ENCODE measurements at places on chromosomes 2 and 18. TPM values are rescaled to one million over a fixed set of nuclear protein-coding genes. Genes with fewer than 3 reads are reported as not detected.

DNA sequence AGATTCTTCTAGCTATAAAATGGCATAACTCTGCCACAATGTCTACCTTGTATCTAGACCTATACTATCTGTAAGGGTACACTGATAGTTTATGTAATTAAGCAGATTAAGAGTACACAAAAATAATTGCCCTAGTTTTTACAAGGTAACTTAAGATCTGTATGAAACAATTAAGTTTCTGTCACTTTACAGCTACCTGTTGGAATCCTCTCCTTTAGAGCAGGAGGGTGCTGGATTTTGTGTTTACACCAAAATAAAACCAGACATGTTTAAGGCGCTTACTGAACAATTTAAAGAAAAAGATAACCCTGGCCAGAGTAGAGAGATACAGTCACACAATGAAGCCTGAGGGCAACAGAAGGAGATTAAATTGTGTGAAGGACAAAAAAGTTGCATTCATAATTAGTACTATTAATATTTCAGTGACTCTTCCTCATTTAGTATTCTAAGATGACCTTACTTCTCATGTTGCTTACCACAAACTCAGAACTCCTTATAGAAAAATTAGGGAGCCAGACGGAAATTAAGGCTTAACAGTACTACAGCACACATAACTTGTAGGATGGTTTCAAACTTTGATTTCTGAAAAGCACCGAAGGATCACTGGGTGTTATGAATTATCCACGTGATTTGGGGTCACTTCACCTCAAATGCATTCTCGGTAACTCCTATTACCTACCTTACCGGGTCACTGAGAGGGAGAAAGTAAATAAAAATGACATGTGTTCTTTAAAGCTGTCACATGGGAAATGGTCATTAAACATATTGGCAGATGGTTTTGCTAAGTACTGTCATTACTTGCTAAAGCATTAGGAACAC is 1.0 kb downstream of the DARS1 start:
- peak overlapping the region; percentile 98 for H3K4me3 ChIP-seq
- peaks cover 47% of the 10 kb centered on the region for H3K4me1 ChIP-seq
- no peaks in the 10 kb centered on the region for H3K27me3 ChIP-seq
- H3K27ac ChIP-seq, result peak overlapping the region; percentile 100
- DNase-seq, result no peak

DNA sequence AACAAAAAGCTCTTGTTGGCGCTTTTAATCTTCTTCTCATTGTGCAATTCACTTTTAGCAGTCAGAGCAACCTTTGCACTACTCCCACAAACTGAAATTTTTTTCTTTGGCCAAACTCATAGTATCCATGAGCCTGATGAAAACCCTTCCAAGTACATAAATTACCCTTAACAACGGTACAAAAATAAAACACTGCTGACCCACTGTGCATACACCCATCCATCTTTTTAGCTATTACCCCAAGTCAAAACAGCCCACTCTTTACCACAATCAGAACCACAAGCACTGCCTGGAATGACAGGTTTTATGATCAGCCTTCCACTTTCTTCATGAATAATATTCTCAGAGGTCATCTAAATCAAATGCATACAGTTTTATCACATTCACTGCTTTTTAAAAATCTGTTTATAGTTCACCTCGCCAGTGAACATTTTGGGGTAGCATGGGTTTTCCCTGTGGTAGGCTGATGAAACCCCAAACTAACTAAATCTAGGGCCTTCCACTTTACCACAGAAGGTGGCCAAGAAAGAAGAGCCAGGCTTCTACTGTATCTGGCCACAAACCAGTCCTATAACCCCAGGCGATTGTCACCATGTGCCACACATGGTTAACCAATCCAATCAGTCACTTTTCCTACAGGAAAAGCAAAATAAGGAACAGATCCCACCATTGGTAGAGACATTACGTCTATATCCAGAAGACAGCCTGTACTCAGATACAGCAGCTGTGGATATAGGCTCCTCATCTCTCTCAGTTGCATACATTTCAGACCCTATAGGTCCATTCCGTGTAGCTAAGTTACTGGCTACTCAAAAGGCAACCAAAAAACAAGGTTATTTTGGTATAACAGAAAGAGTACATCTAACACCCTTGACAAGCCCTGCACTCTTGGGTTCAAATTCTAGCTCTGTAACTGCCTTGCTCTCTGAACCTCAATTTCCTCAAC is 171.3 kb downstream of the THADA start:
- H3K27ac ChIP-seq, result peak overlapping the region; percentile 28
- DNase-seq, result no peak
- H3K36me3 ChIP-seq, result peaks cover 31% of the 10 kb centered on the region
- H3K4me3 ChIP-seq, result no peak overlapping the region
- H3K27me3 ChIP-seq, result no peaks in the 10 kb centered on the region

DNA sequence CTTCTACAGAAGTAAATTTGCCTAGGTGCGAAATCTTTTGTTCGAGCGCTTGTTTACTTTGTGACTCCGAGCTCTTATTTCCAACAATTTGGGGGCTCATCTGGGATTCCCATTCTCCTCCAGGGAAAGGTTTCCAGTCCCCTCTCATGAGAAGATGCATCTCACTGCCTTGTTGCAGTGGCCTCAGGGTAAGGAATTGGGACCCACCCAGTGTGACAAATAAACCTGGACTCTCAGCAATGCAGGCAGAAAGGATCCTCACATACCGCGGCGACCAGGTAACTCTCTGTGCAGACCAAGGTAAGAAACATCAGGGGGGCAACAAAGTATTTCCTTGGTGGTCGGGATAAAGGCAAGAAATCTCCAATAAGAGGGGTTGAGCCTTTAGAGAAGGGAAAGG is 1169.3 kb downstream of the DSC3 start:
- no peaks in the 10 kb centered on the region for H3K4me1 ChIP-seq
- no peak for DNase-seq
- no peak overlapping the region for H3K4me3 ChIP-seq
- H3K27me3 ChIP-seq, result no peaks in the 10 kb centered on the region

GRCh38 chr2:228798458-228799207 is 472.5 kb downstream of the PID1 start:
- no peaks in the 10 kb centered on the region for H3K4me1 ChIP-seq
- no peak for DNase-seq
- no peaks in the 10 kb centered on the region for H3K36me3 ChIP-seq
- H3K27ac ChIP-seq, result no peak overlapping the region
- no peaks in the 10 kb centered on the region for H3K27me3 ChIP-seq

DNA sequence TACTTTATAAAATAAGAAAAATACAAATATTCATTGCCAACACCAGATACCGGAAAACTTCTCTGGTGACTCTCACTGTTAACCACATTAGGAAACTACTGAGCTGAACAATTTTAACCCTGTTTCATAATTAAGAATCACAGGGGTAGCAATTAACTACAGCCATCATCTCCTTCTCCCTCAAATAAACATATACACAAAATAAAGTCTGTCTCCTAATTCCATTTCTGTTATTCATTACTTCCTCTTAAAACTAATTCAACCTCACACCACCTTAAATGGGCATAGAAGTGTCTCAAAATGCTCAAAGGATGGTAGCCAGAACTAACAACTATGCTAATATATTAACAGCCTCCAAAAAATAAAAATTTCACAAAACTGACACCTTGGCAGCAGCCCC is 60.7 kb downstream of the ACVR1 start:
- H3K36me3 ChIP-seq, result peaks cover 39% of the 10 kb centered on the region
- no peak for DNase-seq
- peaks cover 4% of the 10 kb centered on the region for H3K4me1 ChIP-seq
- no peak overlapping the region for H3K4me3 ChIP-seq
- no peak overlapping the region for H3K27ac ChIP-seq

DNA sequence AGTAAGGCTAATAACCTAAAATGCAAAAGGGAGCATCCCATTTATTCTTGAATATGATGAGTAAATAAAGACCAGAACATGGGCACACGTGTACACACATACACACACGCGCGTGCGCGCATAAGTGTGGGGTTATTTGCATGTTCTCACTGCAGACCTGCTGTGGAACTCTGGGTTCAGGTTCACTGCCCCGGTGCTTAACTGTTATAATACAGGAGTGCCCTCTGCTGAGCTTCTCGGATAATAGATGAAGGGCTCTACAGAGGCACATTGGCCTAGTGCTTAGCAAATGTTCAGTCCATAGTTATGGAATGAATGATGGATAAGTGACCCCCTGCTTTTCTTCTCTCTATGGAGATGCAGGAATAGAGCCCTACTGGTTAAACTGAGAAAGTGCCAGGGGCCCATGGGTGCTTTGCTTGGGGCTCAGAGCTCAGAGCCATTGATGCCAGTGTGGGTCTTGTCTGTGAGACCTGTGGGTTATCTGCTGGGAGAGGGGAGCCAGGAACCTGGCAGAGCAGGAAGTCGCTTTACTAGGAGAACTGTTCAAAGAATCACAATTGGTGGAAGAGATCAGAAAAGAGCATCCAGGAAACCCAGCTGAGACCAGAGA is 3.6 kb upstream of the ARL4C start:
- peaks cover 5% of the 10 kb centered on the region for H3K36me3 ChIP-seq
- peak overlapping the region; percentile 58 for H3K4me3 ChIP-seq
- no peaks in the 10 kb centered on the region for H3K27me3 ChIP-seq

- peaks cover 2% of the 10 kb centered on the region for H3K4me1 ChIP-seq
- no peaks in the 10 kb centered on the region for H3K27me3 ChIP-seq
Measured at GRCh38 chr2:240462073-240462706, 26.7 kb downstream of the GPC1 start.

DNA sequence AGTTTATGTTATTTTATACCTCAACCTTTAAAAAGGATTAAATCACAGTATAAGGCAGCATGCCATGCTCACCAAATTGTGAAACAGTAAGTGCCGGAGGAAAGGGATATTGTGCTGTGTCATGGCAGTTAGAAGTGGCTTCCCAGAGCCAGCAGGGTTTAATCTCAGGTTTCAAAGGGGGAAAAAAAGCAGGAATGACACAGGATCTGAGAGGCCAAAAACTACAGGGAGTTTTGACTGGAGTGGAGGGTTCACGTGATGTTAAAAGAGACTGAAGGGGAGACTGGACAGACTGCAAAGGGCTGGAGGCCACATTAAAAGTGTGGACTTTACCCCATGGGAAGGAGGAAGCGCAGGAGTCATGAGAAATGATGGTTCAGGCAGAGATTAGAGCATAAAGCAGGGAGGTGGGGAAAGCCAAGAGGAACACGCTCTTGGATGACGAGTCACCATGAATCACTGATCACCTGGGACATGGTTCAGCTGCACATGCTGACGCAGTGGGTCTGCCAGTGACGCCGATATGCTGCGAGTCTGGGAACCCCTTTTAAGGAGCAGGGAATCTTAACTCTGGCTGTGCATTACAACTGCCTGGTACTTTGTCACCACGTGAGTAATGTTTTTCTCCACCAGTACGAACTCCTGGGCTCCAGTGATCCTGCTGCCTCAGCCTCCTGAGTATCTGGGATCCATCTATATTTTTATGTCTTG is 6.1 kb downstream of the CHMP1B start:
- no peaks in the 10 kb centered on the region for H3K27me3 ChIP-seq
- H3K27ac ChIP-seq, result no peak overlapping the region
- H3K4me3 ChIP-seq, result no peak overlapping the region
- H3K36me3 ChIP-seq, result no peaks in the 10 kb centered on the region

DNA sequence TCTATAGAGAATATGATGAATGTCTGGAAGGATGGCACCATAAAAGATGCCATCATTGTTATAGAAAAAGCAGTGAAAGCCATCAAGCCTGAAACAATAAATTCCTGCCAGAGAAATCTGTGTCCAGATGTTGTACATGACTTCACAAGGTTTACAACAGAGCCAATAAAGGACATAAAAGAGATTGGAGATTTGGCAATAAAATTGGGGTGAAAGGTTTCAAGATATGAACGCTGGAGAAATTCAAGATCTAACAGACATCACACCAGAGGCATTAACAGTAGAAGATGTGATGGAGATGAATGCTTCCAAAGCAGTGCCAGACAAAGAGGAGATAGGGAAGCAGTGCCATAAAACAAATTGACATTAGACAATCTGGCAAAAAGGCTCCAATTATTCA is 518.8 kb upstream of the ACVR2A start:
- DNase-seq, result no peak
- peaks cover 7% of the 10 kb centered on the region for H3K4me1 ChIP-seq
- no peak overlapping the region for H3K4me3 ChIP-seq
- no peak overlapping the region for H3K27ac ChIP-seq

DNA sequence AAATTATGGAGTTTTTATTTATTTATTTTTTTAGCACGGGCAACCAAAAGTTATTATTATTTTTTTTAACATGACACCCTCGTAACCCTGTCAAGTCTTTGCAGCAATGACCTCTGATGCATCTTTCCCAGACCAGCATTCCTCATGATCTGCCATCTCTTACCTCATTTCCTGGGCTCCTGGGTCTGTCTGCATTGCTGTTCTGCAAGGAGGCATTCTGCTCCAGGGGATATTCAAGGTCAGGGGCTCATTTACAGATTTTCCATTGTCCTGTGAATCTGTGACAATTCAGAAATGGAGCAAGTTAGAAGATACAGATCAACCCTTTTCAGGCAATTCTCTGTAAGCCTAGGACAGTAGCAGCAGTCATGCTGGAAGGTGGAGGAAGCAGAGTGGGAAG is 43.0 kb downstream of the NGEF start:
- no peaks in the 10 kb centered on the region for H3K4me1 ChIP-seq
- no peak overlapping the region for H3K4me3 ChIP-seq
- no peak overlapping the region for H3K27ac ChIP-seq
- H3K27me3 ChIP-seq, result no peaks in the 10 kb centered on the region

The VSNL1 gene
- not detected for total RNA-seq

The CNPPD1 gene
- total RNA-seq, result 59.1 TPM
